Right lung (tissue), 10 donors: ENCODE measurements at places on chromosomes 12 and 14. TPM values are rescaled to one million over a fixed set of nuclear protein-coding genes. Genes with fewer than 3 reads are reported as not detected.

DNA sequence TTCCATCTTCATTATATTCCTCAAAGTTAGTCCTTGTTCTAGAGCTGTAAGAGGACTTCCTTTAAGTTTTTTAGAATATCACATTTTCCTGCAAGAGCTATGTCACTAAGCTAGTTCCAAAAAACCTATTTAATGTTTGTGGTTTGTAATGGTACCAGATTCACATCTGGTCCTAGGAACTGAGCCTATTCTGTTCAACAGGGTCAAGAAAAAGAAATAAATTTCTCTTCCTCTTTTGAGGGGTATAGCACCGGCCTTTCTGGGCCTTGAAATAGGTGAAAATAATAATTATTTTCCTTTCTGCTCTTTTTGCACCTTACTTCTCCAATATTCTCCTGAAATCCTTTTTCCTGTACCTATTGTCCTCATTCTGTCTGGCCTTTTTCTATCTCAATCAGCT lies 3.6 kb upstream of the STXBP6 start:
- DNase-seq: no peak

DNA sequence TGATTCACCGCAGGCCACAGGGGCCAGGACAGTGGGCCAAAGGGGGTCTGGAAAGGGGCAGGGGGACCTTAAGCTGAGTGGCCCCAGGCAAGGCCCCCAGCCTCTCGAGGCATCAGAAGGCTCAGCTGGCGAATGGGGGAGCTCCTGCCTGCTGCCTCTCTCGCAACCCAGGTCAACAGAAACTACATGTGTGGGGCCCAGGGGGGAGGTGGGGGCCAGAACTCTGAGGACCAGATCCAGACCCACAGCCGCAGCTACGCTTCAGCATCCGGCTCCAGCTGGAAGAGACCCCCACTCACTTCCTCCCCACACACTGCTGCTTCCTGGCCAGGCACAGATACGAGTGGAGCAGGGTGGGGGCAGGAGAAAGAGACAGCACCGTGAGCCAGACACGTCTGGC lies 46.5 kb downstream of the NCOR2 start:
- no peak for DNase-seq

- DNase-seq: no peak
Measured at GRCh38 chr12:27779416-27779919, 565 bp upstream of the KLHL42 start.

DNA sequence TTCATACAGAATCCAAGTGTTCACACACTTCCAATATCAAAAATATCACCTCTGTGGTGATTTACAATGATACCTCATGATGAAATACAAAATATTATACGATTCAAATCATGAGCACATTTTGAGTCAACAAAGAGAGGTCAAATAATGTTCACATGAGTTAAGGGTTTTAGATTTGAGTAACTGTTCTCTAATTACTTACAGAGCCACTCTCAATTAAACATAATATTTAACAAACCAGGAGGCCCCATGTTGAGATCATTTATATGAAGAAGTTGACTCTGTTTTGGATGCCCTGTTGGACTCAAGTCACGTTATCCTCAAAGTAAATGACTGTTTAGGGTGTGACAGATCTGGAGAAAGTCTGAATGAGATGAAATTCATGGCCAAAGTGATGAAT lies 53.5 kb downstream of the NUAK1 start:
- no peak for DNase-seq

DNA sequence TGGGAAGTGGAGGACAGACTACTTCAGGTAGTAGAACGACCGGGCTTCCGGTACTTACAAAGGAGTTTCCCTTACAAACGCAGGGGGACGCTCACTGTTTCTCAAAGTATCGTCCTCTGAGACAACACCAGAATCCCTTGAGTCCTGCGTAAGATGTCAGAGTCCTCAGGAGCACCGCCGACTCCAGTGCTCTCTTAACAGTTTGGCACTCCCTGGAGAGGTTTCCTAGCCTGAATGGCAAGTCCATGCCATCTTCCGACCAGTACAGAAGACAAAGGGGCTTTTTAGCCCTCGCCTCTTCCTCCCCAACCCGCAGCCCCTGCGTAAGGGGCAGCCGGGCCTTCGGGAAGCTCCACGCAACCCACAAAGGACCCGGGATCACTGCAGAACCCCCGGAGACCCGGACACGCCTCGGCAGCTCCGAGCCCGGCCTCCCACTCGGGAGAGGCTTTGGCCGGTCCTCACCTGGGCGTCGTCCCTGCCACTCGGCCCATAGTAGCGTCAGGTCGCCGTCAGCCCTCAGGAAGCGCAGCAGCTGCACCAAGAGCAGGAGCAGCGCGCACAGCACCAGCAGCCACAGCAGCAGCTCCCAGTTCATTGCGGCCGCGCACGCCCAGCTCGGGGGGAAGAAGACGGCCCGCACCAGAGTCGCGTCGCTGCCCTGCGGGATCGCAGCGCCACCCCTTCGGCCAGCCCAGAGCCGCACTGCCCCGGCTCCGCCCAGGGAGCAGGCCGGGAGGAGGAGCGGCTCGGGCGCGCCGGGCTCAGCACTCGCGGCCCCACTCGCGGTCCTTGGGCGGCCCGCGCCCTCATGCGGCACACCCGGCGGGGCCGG lies at the start of gene DHRS7:
Gene DHRS7 (minus strand): TSS at position 687 of the 835 bp plus-strand sequence. CDS start 89 bp downstream, at position 598.
- DNase-seq: peak; percentile 84

Gene IAPP
- not detected for polyA plus RNA-seq

DNA sequence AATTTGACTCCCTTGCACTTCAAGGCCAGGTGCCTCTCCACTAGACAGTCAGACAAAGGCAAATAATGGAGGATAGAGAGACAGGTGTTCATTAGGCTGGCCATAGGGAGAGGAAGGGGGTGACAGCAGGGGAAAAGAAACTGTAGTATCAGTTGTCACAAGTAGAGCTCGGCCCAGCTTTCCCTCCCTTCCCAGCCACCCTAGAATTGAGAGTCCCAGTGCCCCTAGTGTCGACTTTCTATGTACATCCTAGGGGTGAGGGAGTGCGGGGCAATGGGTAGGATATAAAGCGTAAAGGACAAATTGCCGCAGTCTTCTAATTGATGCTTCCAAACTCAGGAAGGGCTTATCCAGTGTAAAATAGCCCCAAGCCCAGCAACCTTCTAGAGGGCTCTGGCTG lies 39.0 kb downstream of the BAZ2A start:
- no peak for DNase-seq

- DNase-seq: no peak
Measured at GRCh38 chr14:105617201-105617777, 90.9 kb downstream of the TMEM121 start.

Gene ISCU
- polyA plus RNA-seq: 95.0 TPM

- DNase-seq: no peak
Measured at GRCh38 chr14:100239211-100239839, 381 bp downstream of the YY1 start.

DNA sequence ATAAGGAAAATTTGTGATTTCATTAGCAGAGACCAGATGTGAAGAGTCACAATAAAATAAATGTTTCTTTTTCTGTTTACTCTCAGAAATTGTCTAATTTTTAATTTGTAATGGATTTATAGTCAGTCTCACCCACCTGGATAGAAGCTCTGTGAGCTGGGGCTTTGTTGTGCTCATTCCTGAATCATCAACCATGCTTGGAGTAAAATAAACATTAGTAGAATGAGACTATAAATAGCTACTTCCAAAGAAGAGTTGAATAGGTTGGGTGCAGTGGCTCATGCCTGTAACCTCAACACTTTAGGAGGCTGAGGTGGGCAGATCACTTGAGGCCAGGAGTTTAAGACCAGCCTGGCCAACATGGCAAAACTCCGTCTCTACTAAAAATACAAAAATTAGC lies 185.3 kb upstream of the FBXO33 start:
- no peak for DNase-seq

Gene PIWIL1
- 0.10 TPM for polyA plus RNA-seq

DNA sequence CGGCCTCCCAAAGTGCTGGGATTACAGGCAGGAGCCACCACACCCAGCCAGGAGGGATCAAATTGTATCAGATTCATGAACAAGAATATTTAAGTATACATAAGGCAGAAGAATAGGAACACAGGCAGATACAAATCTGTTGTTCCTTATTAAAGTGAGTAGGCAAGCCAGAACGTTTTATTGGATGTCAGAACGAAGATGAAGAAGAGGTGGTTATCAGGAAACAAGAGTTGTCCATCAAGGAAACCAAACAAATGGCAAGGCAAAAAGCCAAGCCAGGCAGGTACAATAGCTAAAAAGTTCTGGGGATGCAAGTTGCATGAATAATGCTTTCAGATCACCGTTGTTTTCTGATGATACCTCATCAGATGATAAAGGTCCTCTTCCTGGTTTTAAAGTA lies 31.1 kb upstream of the BAZ1A start:
- DNase-seq: no peak

DNA sequence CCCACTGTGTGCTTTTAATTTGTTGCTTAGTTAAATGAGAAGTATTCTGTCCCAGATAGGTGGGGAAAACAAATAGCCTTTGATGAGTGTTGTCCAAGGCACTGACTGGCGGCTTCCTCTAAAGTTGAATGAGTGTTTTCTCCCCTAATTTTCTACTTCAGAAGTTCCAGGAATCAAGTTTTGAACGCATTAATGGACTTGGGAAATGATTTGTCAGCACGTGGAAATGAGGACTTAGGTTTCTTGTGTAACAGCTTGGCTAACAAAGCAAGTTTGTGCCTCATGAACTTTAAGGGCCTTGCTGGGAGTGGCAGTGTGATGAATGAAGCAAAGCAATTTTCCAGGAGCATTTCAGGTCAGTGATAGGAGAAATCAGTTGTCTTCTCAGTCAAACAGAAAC lies 56.9 kb downstream of the LIN52 start:
- DNase-seq: peak; percentile 0
